ENCODE measurements at places on chromosomes 11 and 22.

DNA sequence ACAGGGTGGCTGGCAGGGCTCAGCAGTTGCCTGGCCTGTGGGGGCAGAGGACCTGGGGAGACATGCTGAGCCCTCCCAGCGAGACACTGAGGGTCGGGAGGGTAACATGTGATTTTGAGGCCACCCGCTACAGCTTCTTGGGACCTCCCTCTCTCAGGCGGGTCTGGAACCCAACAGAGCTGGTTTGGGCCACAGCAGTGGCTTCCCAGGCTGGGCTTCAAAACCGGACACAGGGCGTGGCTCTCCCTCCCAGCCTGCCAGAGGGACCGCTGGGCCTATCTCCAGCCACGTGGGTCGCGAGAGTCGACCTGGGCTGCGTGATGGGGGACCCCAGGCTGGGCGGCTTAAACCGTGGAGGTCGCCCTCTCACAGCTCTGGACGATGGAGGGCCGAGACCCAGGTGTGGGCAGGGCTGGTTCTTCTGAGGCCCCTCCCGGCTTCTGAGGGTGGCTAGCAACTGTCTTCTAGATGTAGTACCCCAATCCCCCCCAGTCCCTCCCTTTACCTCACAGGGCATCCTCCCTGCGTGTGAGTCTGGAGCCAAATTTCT lies 91.7 kb downstream of the KCNQ1 start:
- no peaks in the 10 kb centered on the region for H3K36me3 ChIP-seq
- H3K27me3 ChIP-seq, result no peaks in the 10 kb centered on the region
- H3K4me3 ChIP-seq, result no peak overlapping the region
- H3K27ac ChIP-seq, result no peak overlapping the region

- H3K27me3 ChIP-seq, result no peaks in the 10 kb centered on the region
- H3K36me3 ChIP-seq, result no peaks in the 10 kb centered on the region
- H3K27ac ChIP-seq, result peak overlapping the region; percentile 15
- no peak for DNase-seq
- no peaks in the 10 kb centered on the region for H3K4me1 ChIP-seq
- no peak overlapping the region for H3K4me3 ChIP-seq
These were observed 224.5 kb downstream of the ADAMTS15 start for GRCh38 chr11:130672911-130673310.

DNA sequence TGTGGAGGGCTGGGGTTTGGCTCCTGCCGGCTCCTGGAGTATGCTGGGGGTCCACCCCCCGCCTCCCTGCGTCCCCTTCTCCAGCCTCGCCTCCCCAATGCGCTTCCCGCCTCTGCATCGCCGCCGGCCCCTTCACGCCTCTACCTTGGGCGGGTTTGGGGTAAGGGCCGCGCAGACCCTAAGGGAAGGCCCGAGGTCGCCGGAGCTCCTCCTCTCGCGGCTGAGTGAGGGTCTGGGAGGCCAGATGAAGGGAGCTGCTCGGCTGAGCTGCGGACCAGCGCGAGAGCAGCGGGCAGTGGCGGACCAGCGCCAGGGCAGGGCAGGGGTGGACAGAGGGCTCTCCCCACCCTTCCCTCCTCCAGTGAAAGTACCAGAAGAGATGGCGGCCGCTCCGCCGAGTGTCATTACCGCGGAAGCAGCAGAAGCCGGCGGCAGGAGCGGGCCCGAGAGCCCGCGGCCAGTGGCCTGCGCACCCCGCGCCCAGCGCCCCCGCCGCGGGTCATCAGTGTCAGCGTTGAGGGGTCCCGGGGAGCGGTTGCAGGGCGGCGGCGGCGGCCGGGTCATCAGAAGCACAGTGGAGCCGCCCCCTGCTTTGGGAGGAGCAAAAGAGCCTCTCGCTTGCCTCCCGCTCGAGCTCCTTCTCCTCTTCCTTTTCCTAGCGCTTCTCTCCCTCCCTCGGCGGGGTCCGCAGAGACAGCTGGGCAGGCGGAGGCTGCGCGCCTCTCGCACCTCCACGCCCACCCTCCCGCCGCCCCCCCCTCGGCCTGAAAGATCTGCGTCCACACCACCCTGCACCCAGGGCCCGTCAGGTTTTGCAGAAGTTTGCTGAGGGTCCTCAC lies 255.6 kb upstream of the CADM1 start:
- H3K4me3 ChIP-seq, result peak overlapping the region; percentile 55
- no peaks in the 10 kb centered on the region for H3K36me3 ChIP-seq
- DNase-seq, result peak; percentile 51
- H3K27ac ChIP-seq, result no peak overlapping the region
- H3K4me1 ChIP-seq, result peaks cover 14% of the 10 kb centered on the region
- peaks cover 43% of the 10 kb centered on the region for H3K27me3 ChIP-seq

- no peak overlapping the region for H3K27ac ChIP-seq
- no peaks in the 10 kb centered on the region for H3K36me3 ChIP-seq
- H3K27me3 ChIP-seq, result peaks cover 25% of the 10 kb centered on the region
- no peak overlapping the region for H3K4me3 ChIP-seq
- peaks cover 6% of the 10 kb centered on the region for H3K4me1 ChIP-seq
These were observed 5.0 kb upstream of the SLC1A2 start for GRCh38 chr11:35424157-35424940.

GRCh38 chr11:117945047-117945810 lies 16.0 kb upstream of the TMPRSS13 start:
- H3K27me3 ChIP-seq, result no peaks in the 10 kb centered on the region
- H3K36me3 ChIP-seq, result no peaks in the 10 kb centered on the region
- no peak overlapping the region for H3K4me3 ChIP-seq
- no peak overlapping the region for H3K27ac ChIP-seq
- DNase-seq, result no peak

DNA sequence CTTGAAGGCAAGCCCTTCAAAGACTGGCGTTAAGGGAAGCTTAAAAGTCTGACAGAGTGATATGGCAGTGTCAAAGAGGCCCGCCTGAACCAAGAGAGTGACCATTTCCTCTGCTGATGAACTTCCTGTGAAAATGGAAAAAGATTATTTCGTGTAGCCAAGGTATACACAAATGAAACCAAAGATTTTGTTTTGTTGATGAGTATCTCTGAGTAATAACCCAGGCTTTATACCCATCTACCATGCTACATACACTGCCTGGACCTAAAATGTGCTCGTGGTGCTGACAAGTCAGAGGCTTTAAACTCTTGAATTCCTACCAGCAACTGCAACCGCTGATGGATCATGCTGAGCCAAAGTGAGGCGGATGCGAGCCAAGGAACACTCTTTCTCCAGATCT lies 21.0 kb upstream of the FNBP4 start:
- no peaks in the 10 kb centered on the region for H3K4me1 ChIP-seq
- DNase-seq, result no peak
- H3K27ac ChIP-seq, result no peak overlapping the region
- peaks cover 100% of the 10 kb centered on the region for H3K36me3 ChIP-seq
- no peaks in the 10 kb centered on the region for H3K27me3 ChIP-seq

DNA sequence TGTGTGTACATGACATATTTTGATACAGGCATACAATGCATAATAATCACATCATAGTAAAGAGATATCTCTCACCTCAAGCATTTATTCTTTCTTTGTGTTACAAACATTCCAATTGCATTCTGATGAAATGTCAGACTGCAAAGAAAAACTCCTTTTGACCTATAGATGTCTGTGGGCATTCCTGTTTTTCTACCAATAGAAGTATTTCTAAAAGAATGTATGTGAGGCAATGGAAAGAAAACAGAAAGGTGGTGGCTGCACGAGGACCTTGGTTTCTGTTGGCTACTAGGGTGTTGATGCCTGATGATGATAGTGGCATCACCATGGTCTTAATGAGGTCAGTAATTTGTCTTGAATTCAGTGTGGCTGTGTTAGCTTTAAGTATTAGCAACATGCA lies 137.0 kb upstream of the ANO3 start:
- no peaks in the 10 kb centered on the region for H3K27me3 ChIP-seq
- no peak overlapping the region for H3K27ac ChIP-seq
- no peaks in the 10 kb centered on the region for H3K4me1 ChIP-seq
- no peaks in the 10 kb centered on the region for H3K36me3 ChIP-seq

DNA sequence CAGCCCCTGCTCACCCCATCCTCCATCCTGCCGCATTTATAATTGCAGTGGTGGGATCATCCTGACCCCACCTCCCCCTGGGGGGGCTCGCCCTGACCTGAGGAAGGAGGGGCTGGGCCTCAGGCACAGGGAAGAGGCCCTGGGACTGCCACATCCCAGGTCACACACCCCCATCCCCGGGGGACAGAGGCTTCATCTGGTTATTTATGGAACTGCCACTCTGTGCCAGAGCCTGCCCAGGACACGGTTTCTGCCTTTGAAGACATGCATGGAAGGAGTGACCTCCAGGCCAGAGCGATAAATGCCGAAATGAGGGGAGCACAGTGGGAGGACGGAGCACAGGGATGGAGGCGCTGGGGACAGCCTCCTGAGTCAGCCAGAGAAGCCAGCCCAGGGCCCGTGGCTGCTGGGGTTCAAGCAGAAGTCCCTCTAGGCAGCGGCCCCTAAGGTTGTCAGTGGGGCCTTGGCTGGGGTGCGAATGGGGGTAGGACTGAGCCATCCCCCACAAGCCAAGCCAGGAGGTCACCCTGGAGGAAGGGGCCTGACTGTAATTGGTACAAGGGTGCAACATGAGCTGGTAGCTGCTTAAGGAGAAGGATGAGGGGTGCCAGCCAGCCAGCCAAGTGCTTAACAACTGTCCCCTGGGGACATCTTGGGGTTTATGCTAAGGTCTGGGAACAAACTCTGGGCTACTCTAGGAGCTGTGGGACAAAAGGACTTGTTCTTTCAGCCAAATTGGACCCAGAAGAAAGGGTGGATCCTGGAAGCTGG lies 51.4 kb upstream of the SHISAL1 start:
- H3K36me3 ChIP-seq, result no peaks in the 10 kb centered on the region
- H3K27ac ChIP-seq, result no peak overlapping the region
- no peak overlapping the region for H3K4me3 ChIP-seq
- H3K27me3 ChIP-seq, result no peaks in the 10 kb centered on the region

- no peaks in the 10 kb centered on the region for H3K4me1 ChIP-seq
- H3K4me3 ChIP-seq, result no peak overlapping the region
- H3K27me3 ChIP-seq, result peaks cover 5% of the 10 kb centered on the region
- H3K27ac ChIP-seq, result no peak overlapping the region
These were observed 462.9 kb downstream of the TBC1D22A start for GRCh38 chr22:47225080-47225930.
